ENCODE measurements at places on chromosomes 11 and 22. TPM values are rescaled to one million over a fixed set of nuclear protein-coding genes. Genes with fewer than 3 reads are reported as not detected.
A peak's percentile ranks its signal among the peaks of the same experiment; 100 is the strongest.

GRCh38 chr22:43301866-43302265 is 41.3 kb downstream of the SCUBE1 start:
- DNase-seq = no peak

DNA sequence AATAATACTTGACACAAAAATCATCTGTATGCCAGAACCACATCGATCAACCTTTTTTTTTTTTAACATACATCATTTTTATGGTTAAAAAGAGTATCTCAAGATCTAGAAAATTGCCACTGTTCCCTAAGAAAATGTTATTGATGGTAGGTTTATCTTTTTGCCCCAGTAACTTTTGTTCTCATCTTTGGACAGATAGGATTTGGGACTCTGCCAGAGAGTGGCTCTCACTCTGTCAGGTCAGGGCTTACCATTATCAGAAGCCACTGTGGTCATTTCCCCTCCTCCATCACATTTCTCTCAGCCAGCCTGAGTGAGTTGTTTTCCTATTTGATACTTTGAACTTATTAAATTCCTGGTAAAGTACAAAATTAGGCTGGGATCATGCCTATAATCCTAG is 47.9 kb upstream of the YWHAH start:
- no peak for DNase-seq

Gene OR52I1
- not detected for polyA plus RNA-seq

GRCh38 chr22:46635756-46636155 is 15.6 kb downstream of the GRAMD4 start:
- no peak for DNase-seq

DNA sequence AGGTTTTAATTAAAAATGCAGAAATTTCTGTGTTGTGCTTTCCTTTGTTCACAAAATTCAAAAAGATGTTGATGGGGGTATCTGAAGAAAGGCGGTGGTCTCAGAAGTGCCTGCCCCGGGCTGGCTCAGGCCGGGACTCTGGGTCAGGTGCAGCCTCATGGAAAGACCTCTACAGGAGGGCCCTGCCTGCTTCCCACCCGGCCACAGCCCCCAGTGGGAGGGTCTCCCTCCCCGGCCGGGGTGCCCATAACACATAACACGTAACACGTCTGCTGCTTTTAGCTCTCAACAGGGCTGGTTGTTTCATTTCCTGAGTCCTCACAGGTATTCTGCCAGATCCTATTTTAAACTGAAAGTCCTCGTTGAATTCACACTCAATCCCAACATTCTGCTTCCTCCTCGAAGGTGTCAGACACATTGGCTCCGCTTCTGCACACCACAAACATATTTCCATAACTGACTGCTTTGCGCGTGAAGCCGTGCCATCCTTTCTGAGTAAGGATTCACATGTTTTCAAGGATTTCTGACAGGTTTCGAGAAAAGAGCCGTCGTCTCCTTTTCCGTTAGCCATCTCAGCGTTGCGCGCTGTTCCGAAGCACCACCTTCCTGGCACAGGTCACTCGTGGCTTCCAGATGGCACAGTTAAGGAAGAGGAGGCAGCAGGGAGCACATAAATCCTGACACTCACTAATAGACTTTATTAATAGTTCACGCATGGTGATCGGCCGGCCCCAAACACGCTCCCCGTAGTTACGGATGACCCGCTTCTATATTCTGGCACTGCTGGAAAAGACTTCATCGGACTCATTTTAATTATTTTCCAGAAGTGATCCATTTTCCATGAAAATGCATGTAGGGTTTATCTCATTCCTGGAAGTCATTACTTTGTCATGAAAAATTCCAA is 569.3 kb downstream of the BRD1 start:
- no peak for DNase-seq

Gene OR51B5
- not detected for polyA plus RNA-seq

Gene F2
- polyA plus RNA-seq = not detected

DNA sequence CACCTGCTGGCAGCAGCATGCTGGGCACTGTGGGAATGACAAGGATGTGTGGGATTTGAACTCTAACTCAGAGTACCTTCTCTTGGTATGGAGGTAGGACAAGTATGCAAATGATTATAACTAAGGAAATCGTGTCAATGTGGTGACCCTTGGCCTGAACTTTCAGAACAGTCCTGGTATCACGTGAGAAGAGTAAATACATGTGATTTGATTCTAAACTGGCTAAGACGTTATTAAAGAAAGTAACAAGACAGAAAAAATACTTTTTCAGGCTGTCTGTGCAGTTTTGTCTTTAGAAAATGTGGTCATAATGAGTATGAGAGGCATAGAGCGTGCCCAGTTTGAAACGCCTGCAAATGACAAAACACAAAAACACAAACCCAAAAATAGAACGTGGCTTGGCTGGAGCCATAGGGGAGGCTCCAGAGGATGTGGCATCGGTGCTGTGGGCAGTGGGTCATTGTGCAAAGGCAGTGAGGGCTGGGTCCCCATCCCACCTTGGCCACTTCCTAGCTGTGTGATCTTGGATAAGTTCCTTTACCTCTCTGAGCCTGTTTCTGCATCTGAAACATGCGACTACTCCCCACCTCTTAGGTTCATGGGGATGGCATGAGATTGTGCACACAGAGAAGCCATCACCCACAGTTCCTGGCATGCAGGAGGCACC is 18.4 kb upstream of the IL2RB start:
- no peak for DNase-seq

Gene FGF19
- polyA plus RNA-seq = 0.58 TPM

Gene PDE2A
- polyA plus RNA-seq = 22.4 TPM

- peak; percentile 59 for DNase-seq
Measured at GRCh38 chr11:61539831-61540357, 31.3 kb downstream of the LRRC10B start.

- no peak for DNase-seq
Measured at GRCh38 chr11:23961503-23962338, 535.1 kb upstream of the LUZP2 start.

DNA sequence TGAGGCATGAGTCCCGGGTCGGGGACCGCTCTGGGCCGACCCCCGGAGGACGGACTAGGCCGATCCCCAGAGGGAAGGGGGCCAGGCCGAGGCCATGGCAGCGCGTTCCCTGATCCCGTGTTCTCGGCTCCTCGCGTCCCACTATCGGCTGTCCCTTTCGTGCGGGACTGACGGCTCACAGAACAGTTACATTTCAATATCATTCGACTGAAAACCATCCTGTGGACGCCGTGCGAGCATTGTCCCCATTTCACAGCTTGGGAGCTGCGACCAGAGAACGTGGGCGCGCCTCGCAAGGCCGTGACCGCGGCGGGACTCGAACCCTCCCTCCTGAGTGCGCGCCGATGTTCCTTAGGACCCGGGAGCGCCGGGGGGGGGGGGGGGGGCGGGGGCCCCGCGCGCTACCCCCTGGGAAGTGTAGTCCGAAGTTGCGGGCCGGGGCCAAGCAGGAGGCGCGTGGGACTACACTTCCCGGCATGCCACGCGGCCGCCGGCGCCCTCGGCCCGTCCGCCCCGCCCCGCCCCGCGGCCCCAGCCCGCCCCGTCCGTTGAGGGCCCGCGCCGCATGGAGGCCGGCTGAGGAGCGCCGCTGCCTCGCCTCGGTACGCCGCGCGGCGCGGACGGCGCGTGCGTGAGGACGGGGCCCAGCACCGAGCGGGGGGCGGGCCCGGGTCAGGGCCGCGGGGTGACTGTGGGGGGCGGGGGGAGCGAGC is at the start of gene TRABD:
Gene TRABD (plus strand): TSS at position 539 of the 713 bp plus-strand sequence. CDS start 7,148 bp downstream, outside the sequence.
- peak; percentile 91 for DNase-seq

GRCh38 chr11:125082611-125083311 is 19.7 kb downstream of the SLC37A2 start:
- no peak for DNase-seq

Gene LMO2
- 16.5 TPM for polyA plus RNA-seq
